ENCODE measurements at places on chromosomes 4 and X.

DNA sequence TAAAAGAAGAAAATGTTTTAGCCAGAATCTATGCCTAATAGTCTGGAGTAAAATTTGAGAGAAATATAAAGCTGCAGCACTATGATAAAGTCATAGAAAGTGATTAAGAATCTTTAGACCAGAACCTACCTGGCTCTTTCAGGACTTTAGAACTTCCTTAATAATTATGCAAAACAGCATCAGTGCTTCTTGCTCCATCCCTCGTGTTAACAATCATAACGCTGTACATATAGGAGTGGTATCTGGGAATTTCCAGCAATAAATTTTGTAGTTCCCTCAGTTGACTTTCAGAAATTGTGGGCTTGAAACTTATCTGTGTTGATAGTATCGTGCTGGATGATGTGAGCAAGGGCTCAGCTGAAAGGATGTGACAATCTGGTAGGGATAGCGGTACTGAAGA is 102.1 kb upstream of the RASGEF1B start:
- no peak for DNase-seq

DNA sequence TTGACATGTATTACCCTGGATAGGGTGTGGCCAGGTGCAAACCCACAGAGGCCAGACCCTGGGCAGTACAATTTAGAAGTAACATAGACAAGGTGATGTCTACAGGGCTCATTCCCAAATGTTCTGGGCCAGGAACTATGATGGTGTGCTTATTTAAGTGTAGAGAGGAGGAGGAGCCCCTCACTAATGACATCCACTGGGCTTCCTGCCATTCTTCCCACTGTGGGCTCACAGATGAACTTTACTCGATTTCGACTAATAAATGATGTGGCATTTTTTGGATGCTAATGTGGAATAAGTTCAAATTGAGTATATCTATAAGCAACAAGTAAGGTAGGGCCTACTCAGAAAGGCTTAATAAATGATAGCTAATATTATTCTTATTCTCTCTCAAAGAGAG is 280.9 kb upstream of the BOD1L1 start:
- DNase-seq, result no peak

DNA sequence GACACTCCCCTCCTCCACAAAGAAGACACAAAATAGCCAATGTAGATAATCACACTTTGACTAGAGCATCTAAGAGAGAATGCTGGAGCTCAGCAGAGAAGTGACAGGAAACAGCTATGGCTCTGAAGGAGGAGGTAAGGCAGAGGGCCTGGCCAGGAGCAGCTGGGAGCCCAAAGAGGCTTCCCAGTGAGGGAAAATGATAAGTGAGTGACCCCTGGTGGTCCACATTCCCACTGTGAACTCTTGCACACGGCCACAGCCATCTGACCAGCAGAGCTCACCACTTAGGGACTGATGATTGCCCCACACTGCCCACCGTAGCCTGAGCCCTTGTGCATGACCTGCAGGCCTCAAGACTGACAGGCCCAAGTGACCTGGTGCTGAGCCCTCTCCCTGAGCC is 162.7 kb upstream of the GALNTL6 start:
- DNase-seq, result no peak

GRCh38 chrX:129840344-129840743 is 3.3 kb downstream of the ZDHHC9 start:
- no peak for DNase-seq

GRCh38 chr4:66108898-66109297 is 438.6 kb upstream of the EPHA5 start:
- no peak for DNase-seq

DNA sequence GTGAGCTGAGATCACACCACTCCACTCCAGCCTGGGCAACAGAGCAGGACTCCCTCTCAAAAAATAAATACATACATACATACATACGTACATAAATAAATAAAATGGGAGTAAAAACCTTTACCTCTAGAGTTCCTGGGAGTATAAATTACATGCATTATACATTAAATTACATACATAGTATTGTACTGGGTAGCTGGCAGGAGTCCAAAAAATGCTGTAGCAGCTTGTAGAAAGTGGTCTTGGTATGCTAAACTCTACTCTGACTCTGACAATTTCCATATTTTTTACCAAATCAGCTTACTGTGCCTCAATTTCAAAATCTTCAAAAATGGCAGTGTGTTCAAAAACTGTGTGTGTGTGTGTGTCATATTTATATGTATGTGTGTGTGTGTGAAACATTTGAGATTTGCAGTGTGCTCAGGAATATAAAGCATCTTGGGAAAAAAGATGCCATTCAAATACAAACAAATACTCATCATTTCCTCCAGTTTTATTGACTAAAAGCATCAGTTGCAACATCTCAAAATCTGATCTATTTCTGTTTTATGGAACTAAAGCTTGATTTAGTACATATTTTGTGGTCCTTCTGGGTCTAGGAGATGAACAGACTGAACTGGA is 171.7 kb downstream of the SHROOM3 start:
- DNase-seq, result no peak

GRCh38 chr4:140222171-140222570 is 68.2 kb upstream of the MAML3 start:
- no peak for DNase-seq

GRCh38 chr4:170248576-170248975 is 158.8 kb upstream of the AADAT start:
- no peak for DNase-seq

- no peak for DNase-seq
These were observed 143.7 kb downstream of the NAA11 start for GRCh38 chr4:79182209-79182608.

DNA sequence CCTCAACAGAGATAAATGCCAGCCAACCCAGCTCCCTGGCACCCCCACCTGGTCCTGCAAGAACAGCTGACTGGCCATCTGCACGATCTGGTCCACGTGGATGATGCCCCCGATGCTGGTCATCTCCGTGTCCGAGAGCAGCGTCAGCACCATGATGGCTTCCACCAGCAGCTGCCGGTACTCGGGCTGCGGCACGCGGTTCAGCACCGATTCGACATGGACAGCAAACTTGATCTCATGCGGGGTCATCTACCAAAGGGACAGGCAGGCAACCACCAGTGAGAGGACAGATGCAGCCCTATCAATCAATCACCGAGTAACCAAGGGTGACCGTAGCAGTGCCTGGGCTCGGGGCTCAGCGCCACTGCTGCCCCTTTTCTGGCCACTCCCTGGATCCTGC is 89.8 kb downstream of the PHKA2 start:
- no peak for DNase-seq

GRCh38 chr4:140641789-140642439 is 73.2 kb upstream of the UCP1 start:
- no peak for DNase-seq

DNA sequence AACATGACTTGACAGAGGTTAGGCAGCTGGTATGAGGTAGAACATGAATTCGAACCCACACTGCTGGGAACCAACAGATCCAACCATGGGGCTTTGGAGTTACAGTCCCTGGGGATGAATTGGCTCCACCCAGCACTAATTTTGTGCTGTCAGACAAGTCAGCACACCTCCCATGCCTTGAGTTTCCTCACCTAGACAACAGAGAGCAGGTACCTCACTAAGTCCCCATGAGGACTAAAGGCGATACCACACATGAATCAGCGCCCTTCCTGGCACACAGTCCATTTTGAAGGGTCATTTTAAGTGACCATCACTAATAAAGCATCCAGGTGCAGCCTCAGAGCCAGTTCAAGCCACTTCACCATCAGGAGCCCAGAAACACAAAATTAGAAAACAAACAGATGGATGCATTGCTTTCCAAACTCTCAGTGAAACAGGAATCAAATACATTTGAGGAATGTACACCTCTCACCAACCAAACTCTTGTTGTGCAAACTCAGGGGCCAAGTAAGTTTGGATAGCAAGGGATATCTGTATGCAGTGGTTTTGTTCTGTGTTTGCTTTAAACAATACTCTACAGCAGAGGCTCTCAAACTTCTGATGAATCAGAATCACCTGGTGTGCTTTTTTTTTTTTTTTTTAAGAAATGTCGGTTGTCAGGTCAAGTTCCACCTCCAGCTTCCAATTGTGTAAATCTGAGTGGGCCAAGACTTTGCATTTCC is 10.1 kb downstream of the IDS start:
- no peak for DNase-seq

GRCh38 chrX:11040405-11040804 is 70.7 kb upstream of the HCCS start:
- DNase-seq, result no peak

- no peak for DNase-seq
These were observed 133.7 kb downstream of the SOWAHB start for GRCh38 chr4:76764251-76764650.

DNA sequence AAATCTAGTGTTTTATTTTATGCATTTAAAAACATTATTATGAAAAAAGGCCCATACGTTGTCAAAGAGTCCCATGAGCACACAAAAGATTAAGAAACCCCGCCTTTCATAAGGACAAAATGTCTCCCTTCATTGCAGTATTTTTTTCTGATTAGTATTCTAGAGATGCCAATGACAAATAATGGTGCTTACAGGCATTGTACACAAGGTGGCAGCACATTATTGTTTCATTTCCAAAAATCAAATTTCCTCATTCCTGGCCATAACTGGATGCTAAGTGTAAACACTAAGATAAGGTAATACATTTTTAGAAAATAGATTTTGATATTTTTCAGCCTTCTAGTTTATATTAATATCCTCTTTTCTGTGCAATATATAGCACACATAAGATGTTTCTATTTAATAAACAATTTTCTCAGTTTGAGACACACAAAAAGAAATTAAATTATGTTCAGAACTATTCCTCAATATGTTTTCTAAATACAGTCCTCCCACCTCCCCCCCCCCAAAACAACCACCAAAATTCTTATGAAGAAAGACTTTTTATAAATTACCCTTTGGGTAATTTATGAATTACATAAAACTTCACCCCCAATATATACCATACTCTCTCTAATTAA is 47.7 kb downstream of the TIGD2 start:
- DNase-seq, result peak; percentile 38
